ENCODE measurements at places on chromosomes 6 and 20.

DNA sequence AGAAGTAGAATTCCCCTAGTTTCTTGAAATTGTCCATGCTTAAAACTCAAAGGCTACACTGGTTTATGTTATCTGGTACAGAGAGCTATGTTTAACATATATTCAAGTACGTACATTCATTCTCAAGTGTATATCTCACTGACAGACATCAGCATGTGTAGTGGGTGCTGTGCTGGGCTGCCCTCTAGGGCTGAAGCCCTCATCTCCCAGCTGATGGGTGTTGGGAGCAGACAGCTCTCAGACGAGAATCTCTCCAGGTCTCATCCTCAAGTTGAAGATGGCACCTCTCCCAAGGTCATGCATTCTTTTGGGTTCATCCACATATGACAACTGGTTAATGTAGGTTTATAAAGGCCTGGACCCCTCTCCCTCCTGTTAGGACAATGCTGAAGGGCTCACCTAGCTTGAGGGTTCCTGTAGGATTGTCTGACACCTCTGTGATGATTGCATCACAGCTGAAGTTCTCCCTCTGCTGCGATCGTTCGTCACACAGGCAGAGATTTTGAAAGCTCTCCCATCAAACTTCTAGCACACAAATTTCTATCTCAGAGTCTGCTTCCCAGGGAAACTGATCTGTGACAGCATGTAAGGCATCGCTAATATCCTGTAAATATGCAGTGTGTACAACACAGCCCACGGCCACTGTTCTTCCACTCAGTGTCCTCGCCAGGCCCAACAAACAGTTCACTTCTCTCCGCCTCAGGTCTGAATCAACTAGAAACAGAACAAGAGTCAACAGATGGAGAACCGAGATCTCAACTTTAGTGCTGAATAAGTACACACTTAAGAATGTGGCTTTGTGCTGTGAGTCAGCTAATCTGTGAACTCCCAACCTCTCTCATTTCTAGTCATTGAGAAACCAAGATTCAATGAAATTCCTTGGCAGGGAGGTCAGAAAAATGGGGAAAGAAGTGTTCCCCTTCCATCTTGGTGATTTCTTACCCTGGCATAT lies 43.2 kb downstream of the PREP start:
- DNase-seq, result no peak

GRCh38 chr20:64237316-64237715 lies 18.2 kb upstream of the PCMTD2 start:
- DNase-seq, result no peak

GRCh38 chr6:111894272-111894671 lies 21.0 kb upstream of the FYN start:
- no peak for DNase-seq

GRCh38 chr20:3894796-3895195 lies 5.6 kb downstream of the PANK2 start:
- DNase-seq, result no peak

DNA sequence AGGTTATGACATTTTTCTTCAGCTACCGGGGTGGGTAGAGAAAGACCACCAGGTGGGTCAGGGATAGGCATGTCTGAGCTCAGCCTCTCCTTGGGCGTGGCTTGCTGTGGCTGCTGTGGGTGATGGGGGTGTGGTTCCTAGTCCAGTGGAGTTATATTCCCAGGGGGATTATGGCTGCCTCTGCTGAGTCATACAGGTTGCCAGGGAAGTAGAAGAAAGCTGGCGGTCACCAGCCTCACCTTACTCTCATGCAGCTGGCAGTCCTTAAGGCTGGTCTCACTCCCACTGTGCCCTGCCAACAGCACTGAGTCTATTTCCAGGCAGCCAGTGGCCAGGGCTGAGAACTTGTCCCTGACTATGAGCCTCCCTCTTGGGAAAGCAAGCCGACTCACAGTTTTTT lies 130.0 kb downstream of the SCP2D1 start:
- no peak for DNase-seq

DNA sequence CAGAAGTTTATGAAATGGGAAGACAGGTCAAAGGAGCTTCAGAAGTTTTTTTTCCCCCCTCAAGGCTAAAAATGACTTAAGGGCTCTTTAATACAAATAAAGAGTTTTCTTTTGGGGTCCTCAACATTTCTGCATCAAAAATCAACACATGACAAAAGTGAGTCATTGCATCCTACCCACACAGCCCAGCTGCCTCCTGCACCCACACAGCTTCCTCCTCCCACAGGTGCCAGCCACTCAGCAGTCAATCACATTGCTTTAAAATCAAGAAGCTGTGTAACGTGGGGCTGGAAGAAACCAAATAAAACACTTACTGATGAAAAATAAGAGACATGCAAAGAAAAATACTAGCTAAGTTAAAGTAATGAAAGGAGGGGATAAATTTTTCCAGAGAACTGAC lies 68.5 kb downstream of the MAP3K5 start:
- DNase-seq, result no peak

- DNase-seq, result no peak
These were observed 27.2 kb downstream of the DSE start for GRCh38 chr6:116397914-116398313.

- DNase-seq, result no peak
These were observed 614.5 kb downstream of the HDGFL1 start for GRCh38 chr6:23183846-23184245.

DNA sequence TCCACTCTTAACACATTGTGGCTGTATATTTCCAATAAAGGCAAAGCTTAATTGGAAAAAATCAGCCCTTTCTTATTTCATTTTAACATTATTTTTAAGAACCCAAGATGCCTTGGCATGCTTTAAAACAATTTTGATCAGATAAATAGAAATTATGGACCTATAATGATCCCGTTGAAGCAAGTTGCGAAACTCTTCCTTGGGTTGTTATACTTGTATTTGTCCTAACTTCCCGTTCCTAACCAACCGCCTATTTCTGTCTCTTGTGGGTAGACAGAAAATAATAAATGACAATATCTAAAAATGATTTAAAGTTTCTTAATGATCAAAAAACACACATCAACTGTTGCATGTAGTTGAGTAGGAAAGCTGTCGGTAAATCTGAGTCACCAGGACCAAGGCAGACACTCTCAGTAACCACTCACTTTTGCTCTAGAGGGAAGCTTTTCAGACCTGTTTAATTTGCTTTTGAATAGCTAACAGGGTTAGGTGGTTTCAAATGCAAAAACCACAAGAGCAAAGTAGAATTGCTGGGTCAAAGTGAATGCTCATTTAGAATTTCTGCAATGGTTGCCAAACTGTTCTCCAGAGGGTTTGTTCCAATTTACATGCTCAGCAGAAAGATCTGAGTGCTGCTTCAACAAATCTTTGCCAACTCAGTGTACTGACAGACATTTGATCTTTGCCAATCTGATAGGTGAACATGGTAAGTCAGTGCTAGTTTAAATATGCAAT lies 34.2 kb upstream of the KCNK5 start:
- DNase-seq, result no peak
